ENCODE measurements at places on chromosomes 11 and 22.

DNA sequence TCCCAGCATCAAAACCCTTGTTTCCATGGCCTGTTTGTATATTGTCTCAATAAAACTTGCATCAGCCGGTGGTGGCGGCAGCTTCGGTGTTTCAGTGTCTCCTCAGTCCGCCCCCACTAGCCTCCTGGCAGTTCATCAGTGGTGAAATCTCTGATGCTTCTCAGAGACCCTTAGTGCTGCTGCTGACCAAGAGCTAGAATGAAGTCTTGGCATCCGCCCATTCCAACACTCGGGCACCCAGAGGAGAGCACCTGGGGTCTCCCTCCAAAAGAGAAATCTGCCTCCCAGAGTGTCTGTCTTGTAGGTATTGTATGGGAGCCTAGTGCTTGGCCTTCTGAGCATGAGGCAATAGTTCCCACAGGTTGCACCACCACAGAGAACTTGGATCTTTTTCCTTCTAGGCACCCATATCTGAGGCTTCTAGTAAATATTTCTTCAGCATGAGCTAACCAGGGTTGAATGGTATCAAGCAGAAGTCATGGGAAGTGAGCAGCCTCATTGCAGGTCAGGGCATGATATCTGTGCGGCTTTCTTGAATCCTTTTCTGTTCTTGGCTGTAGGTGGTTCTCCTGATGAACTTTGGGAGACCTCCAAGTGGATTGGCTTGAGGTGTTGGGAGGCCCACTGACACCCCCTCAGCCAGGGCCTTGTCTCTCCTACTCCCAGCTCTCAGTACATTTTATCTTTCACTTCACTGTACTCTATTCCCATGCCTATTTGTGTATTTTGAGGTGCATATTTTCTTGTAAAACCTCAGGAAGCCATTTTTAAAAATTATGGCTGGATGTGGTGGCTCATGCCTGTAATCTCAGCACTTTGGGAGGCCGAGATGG lies 13.2 kb upstream of the AIFM3 start:
- DNase-seq: no peak

DNA sequence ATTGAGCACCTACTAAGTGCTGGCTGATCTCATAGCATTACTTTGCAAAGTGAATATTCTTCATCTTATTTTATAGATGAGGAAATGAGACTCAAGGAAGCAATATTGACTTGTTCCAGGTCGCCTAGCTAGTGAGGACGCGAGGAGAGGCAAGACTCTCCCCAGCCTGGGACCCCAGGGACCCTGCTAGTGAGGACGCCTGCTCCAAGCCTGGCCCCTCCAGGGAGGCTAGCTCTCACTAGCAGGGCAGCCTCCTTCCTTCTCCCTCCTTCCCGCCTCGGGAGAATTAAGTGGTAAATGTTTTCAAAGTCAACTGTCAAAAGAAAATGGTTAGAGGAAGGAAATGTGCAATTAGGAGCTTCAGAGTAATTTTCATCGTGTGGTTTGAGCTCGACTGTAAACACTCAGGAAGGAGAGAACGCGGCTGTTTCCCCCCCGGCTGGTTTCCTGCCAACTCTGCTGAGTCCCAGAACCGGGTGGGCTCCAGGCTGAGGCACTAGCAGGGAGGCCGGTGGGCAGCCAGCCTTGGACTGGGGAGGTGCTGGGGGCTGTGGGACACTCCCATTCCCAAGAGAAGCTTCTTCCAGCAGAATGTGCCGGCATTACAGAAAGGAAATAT lies 17.9 kb downstream of the MYEOV start:
- no peak for DNase-seq

DNA sequence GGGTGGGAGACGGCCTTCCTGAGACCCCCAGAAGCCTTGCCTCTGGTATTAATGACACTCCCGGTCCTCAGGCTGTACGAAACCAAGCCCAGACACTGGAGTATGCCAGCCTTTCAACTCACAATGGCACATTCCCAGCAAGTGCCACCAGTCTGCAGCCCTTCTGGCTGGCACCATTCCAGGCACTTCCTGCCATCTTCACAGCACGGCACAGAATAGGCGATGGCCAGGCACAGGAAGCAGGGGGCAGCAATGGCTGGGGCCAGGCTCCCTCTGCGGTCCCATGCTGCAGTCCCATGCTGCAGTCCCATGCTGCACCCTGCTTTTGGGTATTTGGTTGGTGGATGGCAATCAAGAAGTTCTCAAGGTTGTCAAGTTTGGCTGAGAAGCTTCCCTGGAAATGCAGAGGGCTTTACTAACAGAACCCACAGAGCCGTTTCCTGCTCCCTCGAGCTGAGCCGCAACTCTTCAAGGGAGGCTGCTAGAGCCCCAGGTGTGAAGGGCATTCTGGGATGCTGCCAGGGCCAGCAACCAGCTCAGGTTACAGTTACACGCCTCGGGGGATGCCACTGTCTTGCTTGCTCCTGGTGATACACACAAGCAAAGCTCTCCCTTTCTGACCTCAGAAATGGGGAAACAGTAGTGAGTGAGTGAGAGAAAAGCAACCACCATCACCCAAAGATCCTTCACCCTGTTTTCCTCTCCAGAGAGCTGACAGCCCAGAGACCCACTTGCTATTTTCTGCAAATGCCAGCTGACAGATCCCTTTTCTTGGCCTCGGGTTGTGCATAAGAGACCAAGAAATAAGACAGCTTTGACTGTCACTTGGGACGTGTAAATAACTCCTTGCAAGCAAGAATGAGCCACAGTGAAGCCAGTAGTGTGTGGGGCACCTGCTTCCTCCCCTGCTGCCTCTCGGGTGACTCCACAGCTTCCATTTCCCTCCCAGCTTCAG lies 23.9 kb downstream of the LRFN4 start:
- no peak for DNase-seq

DNA sequence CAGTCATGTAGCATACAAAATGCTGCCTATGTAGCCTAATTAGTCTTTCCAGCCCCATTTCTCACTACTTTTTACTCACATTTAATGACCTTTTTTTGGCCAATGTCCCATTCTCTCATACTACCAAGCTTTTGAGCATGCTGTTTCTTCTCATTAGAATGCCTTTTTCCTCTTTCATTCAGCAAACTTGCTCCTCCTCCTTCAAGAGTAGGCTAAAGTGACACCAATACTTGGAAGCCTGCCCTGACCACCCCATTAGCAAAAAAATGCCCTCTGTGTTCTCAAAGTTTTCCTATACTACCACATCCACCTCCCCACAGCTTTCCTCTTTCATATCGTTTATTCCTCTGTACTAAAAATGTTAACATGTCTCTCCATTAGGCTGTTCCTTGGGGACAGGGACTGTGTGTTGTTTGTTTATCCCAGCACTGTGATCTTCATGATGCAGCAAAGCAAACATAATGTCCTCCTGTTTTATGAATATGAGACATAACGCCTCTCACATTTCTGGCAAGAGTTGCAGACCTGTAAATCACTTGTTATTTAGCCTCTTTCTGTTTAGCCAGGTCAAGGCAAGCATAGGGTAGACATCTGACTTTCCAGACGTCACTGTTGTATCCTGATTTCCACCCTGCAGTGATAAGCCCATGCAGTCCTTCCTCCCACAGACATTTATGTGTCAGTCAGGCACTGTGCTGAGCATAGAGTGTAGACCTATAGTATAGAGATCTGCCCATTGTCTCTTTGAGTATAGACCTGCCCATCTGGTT lies 62.0 kb upstream of the UCP3 start:
- DNase-seq: no peak

- no peak for DNase-seq
Measured at GRCh38 chr22:30077279-30077880, 2.9 kb upstream of the HORMAD2 start.

DNA sequence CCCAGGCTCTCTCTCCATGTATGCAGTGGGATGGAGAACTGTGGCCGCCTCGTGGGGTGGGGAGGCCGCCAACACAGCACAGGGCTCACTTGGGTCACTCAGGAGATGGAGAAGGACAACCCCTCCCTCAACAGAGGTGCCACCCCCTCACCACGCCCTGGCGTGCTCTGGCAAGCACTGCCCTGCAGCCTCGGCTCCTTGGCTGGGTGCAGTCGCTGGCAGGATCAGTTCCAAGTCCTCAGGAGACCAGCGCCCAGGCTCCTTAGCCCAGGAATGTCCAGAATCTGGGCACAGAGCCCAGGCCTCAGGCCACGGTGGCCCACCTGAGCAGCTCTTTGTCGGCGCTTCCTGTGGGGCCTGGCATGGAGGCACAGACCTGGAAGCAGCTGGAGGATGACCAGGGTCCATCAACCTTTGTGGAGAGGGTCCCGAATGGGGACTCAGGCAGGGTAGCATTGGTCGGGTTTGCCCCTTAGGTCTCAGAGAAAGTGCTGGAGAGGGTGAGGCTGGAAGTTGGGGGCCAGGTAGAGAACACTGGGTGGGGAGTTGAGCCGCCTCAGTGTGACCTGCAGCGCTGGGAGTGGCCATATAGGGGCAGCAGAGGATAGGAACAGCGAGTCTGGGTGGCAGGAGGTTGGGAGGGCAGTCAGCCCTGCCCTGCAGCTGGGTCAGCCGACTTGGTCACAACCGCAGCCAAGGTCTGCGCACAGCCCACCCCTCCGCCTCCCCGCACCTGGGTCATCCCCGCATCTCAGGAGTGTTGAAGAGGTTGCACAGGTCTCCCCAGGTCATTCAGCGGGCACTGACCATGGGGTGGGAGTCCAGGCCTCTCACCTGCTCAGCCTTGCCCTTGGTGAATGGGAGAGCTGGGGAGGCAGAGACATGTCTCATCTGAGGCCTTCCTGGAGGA lies 8.2 kb downstream of the SUSD2 start:
- no peak for DNase-seq

DNA sequence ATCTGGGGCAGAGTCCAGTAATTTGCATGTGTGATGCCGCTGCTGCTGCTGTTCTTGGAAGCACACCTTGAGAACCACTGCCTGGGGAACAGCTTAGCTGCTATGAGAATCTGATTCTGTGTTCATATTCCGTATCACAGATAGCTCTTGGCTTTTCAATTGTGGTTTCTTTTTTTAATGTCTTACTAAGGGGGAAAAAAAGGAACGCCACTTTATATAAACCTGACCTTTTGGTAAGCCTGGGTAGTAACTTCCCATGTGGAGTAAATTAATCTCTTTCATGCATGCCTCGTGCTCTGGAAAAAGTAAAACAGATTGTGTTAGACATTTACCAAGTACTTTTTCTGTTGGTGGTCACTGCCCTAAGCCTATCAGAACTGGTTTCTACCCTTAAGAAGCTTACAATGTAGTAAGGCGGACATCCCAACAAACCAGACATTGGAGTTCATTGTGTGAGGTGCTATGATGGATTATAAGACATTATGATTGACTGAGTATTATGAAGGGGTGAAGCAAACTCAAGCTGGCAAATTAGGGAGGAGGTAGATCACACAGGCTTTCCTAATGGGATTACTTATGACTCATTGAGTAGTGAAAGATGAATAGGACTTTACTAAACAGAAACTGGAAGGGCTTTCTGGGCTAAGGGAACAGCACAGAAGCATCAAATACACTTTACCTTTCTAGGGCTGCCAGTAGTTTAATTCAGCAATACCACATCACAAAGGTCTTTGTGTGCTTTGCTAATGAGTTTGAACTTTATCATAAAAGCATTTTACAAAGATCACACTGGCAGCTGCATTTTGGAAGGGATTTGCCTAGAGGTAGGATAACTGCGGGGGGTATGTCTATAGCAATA lies 64.7 kb downstream of the MAML2 start:
- DNase-seq: no peak

DNA sequence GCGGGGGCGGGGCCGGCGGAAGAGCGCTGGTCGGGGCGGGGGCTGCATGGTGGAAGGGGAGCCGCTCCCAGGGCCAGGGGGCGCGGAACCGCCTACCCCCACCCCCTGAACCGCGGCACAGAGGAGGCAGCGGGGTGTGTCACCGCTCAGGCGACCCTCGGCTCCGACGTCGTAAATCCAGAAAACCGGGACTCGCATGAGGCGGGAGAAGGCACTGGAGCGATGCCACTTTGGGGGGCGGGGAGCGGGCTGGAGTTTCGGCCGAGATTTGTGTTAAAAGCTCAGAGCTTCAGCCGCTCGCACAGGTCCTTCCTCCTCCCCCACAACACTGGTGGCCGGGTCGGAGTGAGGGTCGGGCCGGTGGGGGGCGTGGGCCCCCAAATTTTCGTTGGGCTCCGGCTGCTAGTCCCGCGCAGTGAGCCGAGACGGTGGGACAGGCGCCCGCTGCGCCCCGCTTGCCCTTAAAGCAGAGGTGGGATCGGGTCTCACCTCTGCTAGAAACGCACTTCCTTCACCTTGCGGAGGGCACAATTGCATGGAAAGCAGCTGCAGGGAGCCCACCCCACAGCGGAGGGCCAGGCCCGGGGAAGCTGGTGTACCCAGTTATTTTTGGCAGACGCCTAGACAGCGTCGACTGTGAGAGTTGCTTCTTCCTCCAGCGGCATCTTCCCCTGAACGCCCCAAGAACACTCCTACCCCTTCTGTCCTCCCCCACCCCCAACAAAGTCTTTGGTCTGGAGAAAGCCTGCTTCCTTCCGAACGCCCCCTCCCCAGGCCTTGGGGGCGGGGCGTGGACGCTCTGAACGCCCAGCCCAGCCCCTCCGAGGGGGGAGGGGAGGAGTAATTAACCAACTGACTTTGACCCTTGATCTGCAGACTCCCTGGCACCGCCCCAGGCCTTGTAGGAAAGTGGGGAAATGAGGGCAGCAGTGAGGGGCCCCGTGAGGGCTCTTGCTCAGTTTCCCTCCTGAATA lies 1.1 kb downstream of the OVOL1 start:
- DNase-seq: no peak

DNA sequence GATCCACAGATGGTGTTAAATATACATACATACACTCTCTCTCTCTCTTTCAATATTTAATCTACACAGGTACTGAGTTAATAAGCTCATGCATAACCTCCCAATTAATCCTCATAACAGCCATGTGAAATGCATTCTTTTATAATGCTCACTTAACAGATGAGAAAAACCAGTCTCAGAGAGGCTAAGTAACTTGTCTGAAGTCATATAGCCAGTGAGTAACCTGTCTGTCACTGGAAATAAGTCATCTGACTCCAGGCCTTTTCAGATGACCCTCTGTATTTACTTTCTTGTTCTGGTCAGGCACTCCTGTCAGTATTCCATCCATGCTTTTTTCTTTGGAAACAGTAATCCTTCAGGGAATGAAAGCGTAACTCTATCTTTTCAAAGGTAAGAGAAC lies 594.0 kb upstream of the TENM4 start:
- no peak for DNase-seq

- DNase-seq: no peak
Measured at GRCh38 chr11:24511511-24511910, 14.7 kb downstream of the LUZP2 start.

- no peak for DNase-seq
Measured at GRCh38 chr11:19980957-19981669, 179.2 kb downstream of the DBX1 start.

- DNase-seq: no peak
Measured at GRCh38 chr11:68113986-68114385, 7.2 kb downstream of the CHKA start.

GRCh38 chr22:42613872-42614301 lies 796 bp downstream of the POLDIP3 start:
- DNase-seq: no peak

- DNase-seq: no peak
Measured at GRCh38 chr11:65066805-65067291, 8.5 kb upstream of the NAALADL1 start.

GRCh38 chr22:38782402-38783094 lies 11.4 kb downstream of the DNAL4 start:
- no peak for DNase-seq

All from stimulated activated CD8-positive, alpha-beta memory T cell treated with anti-CD3 and anti-CD28 coated beads, Interleukin-2, amount 100 ng/mL, for 1 hour (primary cell).